Activated CD4-positive, alpha-beta T cell treated with anti-CD3 and anti-CD28 coated beads, Interleukin-2, amount 50 U/mL, for 24 hours (primary cell): ENCODE measurements at places on chromosomes 7 and 10.

- DNase-seq, result no peak
Observed at GRCh38 chr7:138753150-138753518, 44.7 kb upstream of the TMEM213 start.

- no peak for DNase-seq
Observed at GRCh38 chr7:11539853-11540252, 292.1 kb downstream of the THSD7A start.

DNA sequence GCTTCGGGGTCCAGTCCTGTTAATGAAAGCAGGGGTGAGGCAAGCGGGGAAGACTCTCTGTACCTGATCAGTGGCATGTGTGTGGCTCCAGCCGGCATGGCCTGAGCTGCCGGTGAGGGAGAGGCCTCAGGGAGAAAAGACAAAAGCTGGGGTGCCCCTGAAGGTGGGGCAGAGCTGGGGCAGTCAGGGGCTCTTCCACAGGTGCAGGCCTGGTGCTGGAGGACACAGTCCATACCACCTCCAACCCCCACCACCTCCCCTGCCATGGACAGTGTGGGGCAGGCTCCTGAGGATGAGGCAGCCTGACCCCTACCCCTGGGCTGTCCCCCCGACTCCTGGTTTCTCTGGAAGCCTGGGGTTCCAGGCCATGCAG lies 129.5 kb downstream of the LHPP start:
- no peak for DNase-seq

DNA sequence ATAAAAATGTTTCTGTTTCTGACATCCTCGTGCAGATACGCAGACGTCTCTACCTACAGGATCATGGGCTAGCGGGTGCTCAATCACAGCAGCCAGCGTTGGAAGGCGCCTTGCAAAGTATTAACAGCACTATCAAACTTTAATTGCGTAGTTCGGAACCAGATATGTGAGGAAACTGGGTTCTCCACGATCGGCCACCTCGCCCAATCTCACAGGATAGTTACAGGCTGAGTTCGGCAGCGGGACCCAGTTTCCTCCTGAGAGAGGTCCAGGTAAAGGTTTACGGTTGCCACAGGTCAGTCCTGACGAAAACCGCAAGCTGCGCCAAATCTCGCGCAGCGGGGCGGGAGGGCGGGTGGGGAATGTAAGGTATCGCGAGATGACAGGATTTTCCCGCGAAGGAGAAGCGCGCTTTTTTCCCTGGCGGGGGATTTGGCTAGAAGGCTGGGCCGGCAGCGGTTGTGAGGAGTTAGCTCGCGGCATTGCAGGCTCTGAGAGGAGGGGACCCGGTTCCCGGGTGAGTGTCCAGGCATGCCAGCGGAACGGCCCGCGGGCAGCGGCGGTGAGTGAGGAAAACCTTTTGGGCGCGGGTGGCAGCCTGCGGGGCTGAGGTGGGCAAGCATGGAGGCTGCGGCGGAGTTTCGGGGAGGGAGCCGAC lies at the start of gene HELLS:
Gene HELLS (plus strand): TSS at position 398 of the 658 bp plus-strand sequence. CDS start 134 bp downstream, at position 532.
- DNase-seq, result peak; percentile 75

- no peak for DNase-seq
Observed at GRCh38 chr10:6114805-6115341, 26.0 kb downstream of the RBM17 start.

DNA sequence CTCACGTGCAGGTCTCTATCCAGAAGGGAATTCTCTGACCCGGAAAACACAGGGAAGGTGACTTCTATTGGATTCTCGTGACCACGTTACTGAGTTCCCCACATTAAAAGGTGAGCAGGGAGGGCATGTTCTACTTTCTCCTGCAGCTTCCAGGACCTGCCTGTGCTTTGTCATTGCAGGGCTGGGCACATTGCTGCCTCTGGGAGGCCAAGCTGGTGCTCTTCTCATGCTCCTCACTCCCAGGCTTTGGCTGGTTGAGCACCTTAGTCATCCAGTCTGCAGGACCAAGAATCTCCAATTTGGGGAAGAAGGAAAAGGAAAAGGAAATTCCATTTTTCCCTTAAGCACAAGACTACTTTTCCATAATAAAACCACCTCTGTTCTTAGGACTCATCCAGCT lies 86.5 kb upstream of the TMEM72 start:
- no peak for DNase-seq

DNA sequence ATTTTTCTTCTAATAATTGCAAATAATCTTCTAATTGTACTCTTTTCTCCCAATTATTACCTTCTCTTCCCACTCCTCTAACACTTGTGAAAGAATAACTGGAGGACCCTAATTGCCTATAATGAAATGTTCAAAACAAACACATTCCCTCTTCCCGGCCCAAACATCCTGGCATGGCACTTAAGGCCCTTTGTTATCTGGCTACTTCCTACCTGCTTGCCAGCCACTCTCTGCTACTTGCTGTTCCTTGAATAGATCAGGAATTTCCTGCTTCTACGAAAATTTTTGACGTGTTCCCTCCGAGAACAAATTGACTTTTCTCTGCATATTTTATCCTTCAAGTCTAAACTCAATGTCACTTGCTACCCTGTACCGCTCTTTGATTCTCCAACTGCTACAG lies 56.1 kb upstream of the NOBOX start:
- DNase-seq, result no peak

GRCh38 chr10:122078326-122078725 lies 89.4 kb downstream of the TACC2 start:
- no peak for DNase-seq

DNA sequence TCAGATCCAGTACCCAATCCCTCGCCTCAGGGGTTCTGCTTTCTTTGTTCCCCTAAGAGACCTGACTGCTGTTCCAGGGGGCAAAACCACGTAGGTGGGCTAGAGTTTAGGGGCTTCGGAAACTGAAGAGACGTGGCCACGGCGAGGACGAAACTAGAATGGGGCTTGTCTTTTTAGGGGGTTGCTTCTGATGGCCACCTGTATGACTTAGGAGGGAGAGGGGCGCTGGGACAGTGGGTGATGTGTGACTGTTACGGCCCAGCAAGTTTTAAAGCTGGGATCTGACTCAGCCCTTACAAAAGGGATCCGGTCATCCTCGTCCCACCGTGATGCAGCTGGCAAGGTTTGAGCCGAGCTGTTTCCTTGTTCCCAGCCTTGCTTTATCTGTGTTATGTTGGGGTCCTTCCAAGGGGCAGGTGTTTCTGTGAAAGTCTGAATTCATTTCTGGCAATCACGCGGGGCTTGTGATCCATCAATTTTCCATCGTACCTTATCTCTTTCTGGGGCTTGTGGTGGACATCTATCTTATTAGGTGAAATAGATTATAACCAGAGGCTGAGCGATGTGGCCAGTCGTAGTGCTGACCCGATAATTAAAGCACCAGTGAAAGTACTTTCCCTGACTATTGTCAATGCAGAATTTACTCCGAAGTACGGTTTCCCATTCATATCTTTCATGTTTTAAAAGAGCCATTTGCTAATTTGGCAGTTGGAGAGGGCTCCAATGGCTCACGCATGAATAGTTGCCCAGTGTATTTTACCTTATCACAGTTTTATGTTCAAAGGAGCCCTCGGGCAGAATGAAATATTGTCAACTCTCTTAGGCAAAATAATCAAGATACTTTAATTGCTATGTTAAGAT lies 830 bp downstream of the MET start:
- DNase-seq, result no peak

DNA sequence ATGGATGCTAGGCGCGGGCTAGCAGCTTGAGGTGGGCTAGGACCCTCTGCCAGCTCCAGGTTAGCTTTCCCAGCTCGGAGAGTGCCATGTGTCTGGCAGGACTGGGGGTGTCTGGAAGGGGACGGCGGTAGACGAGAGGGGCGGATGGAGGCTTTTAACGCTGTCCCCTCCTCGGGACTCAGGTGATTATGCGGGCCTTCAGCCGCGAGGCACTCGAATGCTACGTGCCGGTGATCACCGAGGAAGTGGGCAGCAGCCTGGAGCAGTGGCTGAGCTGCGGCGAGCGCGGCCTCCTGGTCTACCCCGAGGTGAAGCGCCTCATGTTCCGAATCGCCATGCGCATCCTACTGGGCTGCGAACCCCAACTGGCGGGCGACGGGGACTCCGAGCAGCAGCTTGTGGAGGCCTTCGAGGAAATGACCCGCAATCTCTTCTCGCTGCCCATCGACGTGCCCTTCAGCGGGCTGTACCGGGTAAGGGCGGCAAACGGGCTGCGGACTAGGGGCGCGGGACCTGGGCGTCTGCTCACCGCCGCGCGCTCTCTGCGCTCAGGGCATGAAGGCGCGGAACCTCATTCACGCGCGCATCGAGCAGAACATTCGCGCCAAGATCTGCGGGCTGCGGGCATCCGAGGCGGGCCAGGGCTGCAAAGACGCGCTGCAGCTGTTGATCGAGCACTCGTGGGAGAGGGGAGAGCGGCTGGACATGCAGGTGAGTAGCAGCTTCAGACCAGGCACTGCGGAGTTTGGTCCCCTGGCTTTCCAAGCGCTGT lies 1.1 kb downstream of the CYP26A1 start:
- no peak for DNase-seq

- DNase-seq, result no peak
Observed at GRCh38 chr7:157271991-157272324, 64.8 kb upstream of the DNAJB6 start.

- no peak for DNase-seq
Observed at GRCh38 chr7:129835569-129835968, 117.2 kb downstream of the UBE2H start.

DNA sequence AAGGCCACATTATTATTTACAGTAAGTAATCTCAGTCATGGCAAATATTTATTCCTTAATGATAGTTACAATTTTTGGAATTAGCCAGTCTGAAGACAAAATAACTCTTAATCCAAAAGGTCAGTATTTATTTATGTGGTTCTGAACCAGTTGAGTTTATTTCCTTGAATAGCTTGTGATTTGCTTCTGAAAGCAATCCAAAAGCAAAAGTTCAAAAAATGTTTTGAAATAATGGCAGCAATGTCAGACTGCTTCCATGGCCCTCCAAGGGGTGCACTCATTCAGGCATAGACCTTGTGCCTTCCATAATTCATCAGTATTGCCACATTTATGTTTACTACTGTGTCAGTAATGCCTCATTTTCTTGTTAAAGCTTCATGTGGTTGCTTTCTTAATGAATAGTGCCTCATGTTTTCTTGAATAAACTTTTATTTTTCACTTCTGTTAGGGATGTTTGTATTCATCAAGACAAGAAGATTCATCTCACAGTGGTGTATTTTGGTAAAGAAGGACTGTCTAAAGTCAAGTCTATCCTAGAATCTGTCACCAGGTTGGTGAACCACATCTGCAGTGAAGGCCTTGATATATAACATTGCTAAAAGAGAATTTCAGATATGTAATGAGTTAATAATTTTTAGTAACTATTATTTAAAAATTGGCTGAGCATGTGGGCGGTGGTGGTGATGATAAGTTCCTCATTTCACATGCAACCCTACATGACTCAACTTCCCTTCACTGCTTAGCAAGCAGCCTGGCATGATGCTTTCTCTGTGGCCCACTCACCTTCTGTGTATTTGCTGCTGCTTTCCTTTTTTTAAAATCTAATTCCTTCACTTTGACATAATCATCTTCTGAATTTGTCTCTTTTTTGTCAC lies 22.0 kb downstream of the CSGALNACT2 start:
- no peak for DNase-seq

- no peak for DNase-seq
Observed at GRCh38 chr7:27245798-27246691, 3.4 kb downstream of the EVX1 start.

GRCh38 chr7:71424166-71425035 lies 292.5 kb downstream of the GALNT17 start:
- no peak for DNase-seq

DNA sequence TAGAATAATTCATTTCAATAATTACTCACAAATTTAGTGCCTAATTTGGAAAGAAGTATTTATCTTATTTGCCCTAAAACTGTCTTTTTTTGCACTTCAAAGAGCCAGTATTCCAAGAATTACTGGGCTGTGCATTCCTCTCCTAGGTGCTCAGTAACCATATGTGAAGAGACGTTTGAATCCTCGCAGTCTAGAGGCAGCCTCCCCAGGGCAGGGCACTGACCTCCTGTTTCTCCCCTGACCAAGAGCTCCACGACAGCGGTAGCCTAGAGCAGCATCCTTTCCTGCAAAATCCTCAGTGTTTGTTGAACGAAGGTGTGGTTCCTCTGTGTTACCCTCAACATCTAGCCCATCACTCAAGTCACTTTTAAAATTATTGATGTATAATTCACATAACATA lies 113.1 kb downstream of the EEPD1 start:
- DNase-seq, result no peak

DNA sequence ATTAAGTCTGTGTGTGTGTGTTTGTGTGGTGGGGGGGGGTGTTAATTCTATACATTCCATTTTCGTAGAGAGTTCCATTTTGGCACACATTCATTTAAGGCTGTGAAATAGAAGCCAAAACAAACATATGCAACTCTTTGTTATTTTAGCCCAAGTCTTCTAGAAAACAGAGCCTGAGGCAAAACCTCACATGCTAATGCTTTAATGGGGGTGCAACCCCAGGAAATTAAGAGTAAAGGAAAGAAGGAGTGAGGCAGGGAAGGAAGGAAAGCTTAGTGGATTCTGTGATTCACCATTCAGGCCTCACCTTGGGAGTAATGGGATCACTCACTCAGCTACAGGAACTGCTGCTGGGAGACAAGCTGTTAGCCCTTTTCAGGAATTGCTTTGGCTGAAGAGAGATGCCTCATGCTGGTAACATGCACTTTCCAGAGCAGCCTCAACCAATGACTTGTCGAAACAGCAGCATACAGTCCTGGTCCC lies 73.0 kb upstream of the CTTNBP2 start:
- DNase-seq, result no peak

GRCh38 chr7:139648941-139649425 lies 125.5 kb downstream of the CLEC2L start:
- DNase-seq, result no peak

GRCh38 chr10:42488416-42488815 lies 150.0 kb downstream of the ZNF33B start:
- no peak for DNase-seq

- no peak for DNase-seq
Observed at GRCh38 chr7:147818317-147818716, 772.2 kb upstream of the C7orf33 start.

DNA sequence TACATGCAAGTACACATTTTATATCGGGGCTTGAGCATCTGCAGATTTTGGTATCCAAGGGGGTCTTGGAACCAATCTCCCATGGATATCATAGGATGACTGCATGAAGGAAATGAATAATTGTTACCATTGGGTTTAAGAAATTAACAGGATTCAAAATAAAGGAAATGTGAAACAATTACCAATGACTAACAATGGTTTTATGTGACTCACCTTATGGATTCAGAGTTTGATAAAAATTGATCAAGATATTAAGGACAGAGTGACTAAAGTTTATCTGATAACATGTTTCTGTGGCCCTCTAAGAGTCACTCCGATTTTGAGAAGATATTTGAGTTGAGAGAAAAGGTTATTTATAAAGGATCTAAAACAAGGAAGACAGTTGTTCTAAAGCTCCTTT lies 93.0 kb upstream of the ODAD2 start:
- DNase-seq, result no peak

GRCh38 chr10:78894841-78895195 lies 173.9 kb upstream of the ZMIZ1 start:
- DNase-seq, result no peak

GRCh38 chr10:122468926-122469781 lies 7.8 kb downstream of the HTRA1 start:
- no peak for DNase-seq

GRCh38 chr7:96654630-96655188 lies 54.9 kb downstream of the SEM1 start:
- DNase-seq, result no peak

- no peak for DNase-seq
Observed at GRCh38 chr7:19463581-19463980, 245.3 kb downstream of the POLR1F start.

GRCh38 chr10:130559547-130559880 lies 423.3 kb downstream of the GLRX3 start:
- no peak for DNase-seq
